Cardiac septum (tissue), 1 donor: ENCODE measurements at places on chromosomes 6 and 20.

GRCh38 chr6:34496103-34496685, 30.3 kb downstream of the PACSIN1 start:
- peak; percentile 69 for DNase-seq

- no peak for DNase-seq
Measured at GRCh38 chr6:130743175-130743574, 84.0 kb upstream of the SMLR1 start.

- no peak for DNase-seq
Measured at GRCh38 chr20:1619861-1620444, at the start of gene SIRPB1. SIRPB1 (minus strand) TSS chr20:1620009; CDS start chr20:1619944, 65 bp downstream.

- no peak for DNase-seq
Measured at GRCh38 chr6:20153194-20153593, 59.1 kb downstream of the MBOAT1 start.

DNA sequence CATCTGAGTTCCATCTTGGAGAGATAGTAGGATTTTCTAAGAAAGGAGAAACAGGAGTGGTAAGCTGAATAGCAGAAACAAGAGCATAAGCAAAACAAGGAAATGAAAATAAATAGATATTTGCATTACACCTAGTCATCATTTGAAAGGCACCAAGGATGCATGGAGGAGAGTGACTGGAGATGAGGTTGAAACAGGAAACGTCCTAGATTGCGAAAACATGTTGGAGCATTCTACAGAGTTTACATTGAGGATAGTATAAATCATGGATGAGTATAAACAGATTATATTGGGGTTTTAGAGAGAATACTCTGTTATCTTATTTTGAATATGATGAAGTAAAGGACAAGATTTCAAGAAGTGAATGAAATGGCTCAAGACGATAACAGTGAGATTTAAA, 507.3 kb downstream of the EYS start:
- no peak for DNase-seq

GRCh38 chr20:62269871-62270270, 31.6 kb downstream of the OSBPL2 start:
- DNase-seq: no peak

GRCh38 chr6:106324726-106325335, 729 bp downstream of the ATG5 start:
- no peak for DNase-seq

DNA sequence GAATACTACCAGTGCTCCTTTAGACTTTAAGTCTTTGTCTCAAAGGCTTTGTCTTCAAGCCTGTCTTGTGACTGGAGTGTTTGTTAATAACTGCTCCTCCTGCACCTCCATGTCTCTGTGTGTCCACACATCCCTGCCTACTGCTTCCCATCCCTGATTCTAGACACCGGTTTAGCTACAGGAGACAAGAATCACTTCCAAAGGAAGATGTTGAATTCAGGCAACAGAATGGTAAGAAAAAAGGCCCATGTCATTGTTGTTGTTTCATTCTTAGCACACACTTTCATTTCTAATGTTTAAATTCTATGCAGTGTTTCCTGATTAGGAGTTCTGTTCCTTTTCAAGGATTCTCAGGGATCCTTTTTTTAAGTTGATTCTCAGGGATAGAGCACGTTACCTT, 293.6 kb upstream of the STXBP5 start:
- DNase-seq: no peak

DNA sequence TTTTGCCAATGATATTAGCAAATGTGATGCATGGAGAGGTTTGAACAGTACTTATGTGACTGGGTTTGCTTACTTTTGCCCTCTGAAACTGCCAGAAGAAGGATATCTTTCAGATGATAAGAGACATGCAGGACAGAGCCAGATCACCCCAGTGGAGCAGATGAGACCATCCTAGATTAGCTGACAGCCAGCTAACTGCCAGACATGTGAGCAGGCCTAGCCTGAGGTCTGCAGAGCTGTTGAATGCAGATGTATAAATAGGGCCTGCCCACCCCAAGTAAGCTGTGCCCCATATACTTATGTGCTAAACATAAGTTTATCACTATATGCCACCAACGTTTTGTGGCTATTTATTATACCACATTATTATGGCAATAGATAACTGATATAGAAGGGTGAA, 5.9 kb downstream of the ZSCAN31 start:
- no peak for DNase-seq

DNA sequence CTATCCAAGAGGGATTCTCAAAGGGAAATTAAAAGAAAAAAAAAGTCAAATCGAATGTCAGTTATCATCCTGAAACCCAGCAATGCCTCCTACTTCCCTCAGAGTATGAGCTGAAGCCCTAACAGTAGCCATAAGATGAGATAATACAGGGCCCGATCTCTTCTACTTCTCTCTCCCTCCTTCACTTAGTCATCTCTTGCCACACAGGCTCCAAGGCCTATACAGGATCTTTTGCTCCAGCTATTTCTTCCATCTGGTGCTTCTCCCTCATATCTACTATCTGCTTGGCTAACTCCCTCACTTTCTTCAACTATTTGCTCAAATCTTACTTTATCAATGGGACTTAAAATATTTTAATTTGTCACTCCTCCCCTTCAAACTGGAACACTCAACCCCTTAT, 215.3 kb downstream of the RNGTT start:
- no peak for DNase-seq

- no peak for DNase-seq
Measured at GRCh38 chr20:57803508-57804005, 93.7 kb upstream of the PMEPA1 start.

DNA sequence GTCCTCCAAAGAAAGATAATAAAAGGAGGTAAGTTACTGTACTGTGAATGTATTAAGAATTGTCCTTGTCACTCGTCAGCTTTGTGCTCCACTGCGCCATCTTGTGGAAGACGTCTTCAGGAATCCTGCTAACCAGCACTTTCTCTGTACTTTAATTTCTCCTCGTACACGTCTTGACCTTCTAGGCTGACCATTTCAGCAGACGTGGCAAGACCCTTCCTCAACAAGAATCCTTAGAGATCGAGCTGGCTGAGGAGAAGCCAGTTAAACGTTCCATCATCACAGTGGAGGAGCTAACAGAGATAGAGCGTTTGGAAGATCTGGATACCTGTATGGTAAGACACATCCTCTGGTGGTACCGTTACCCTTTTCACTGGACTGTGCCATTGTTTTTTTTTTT, 95.5 kb upstream of the SCGN start:
- DNase-seq: peak; percentile 78
